Left ventricle myocardium inferior (tissue), 1 donor: ENCODE measurements at places on chromosomes 1 and 21.

DNA sequence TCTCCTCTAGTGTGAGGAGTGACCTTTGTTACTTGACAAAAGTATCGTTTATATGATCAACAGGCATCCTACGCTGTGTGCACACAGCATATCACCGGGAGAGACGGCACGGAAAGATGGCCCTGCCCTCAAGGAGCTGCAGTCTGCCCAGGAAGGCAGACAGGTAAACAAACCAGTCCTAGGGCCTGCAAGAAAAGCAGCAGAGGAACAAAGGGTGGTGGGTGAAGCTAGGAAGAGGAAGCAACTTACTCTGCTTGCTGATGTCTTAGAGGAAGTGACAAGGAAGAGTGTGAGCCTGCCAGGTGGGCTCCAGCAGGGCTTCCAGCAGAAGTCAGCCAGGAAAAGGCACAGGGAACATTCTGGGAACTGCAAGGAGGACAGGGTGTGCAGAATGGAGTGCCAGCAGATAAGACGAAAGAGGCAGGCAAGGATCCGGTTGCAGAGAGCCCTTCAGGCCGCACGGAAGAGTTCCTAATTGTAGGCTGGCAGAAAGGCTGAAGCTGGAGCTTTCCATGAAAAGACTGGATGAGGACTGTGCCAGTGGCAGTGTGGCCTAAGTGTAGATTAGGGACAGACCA lies 106.7 kb downstream of the SLC45A1 start:
- peaks cover 9% of the 10 kb centered on the region for H3K36me3 ChIP-seq
- H3K4me1 ChIP-seq: peaks cover 85% of the 10 kb centered on the region
- H3K4me3 ChIP-seq: peak overlapping the region; percentile 84
- DNase-seq: peak; percentile 43
- no peaks in the 10 kb centered on the region for H3K27me3 ChIP-seq

GRCh38 chr21:42056996-42057689 lies 14.0 kb upstream of the UMODL1 start:
- H3K4me3 ChIP-seq: no peak overlapping the region
- H3K4me1 ChIP-seq: peaks cover 11% of the 10 kb centered on the region

DNA sequence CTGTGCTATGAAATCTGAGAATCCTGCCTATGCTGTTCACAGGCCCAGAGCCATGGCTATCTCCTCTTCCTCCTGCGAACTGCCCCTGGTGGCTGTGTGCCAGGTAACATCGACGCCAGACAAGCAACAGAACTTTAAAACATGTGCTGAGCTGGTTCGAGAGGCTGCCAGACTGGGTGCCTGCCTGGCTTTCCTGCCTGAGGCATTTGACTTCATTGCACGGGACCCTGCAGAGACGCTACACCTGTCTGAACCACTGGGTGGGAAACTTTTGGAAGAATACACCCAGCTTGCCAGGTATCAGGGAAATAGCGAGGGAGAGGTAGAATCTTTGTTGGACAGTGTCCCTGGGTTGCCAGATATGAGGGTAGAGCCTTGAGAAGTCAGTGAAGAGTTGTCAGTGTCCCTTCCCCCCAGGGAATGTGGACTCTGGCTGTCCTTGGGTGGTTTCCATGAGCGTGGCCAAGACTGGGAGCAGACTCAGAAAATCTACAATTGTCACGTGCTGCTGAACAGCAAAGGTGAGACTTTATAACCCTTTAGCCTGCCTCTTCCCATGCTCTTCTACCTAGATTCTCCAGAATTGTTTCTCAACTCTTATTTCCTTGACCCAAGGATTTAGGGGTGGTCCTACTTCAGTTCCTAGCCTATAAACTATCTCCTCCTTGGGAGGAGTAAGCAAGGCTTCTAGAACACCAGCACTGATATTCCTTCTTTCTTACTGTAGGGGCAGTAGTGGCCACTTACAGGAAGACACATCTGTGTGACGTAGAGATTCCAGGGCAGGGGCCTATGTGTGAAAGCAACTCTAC lies 1.4 kb downstream of the NIT1 start:
- peak overlapping the region; percentile 91 for H3K27ac ChIP-seq
- peak; percentile 47 for DNase-seq
- H3K4me1 ChIP-seq: peaks cover 74% of the 10 kb centered on the region
- peak overlapping the region; percentile 87 for H3K4me3 ChIP-seq
- H3K36me3 ChIP-seq: peaks cover 45% of the 10 kb centered on the region

- H3K36me3 ChIP-seq: peaks cover 10% of the 10 kb centered on the region
- H3K27me3 ChIP-seq: no peaks in the 10 kb centered on the region
- no peak for DNase-seq
- no peak overlapping the region for H3K4me3 ChIP-seq
- H3K27ac ChIP-seq: no peak overlapping the region
Observed at GRCh38 chr21:37244501-37245095, 22.5 kb downstream of the VPS26C start.

DNA sequence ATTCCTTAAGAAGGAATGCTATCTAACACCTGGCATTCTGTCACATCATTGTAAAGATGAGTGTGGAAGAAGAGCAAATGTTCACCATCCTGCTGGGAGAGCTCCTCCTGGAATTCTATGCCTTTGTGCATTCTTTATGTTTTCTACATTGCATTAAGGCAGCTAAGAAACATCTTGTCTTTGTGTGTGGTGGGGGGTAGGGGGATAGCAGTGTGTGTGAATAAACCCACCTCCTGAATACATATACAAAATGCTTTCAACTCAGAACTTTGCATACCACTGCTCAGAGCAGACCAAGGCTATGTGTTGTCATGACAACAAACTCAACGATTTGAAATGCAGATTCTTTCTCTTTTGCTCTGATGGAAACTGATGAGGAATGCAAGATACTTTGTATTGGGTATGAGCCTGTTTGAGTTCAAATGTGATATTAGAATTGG lies 193.6 kb upstream of the KAZN start:
- no peak overlapping the region for H3K4me3 ChIP-seq
- no peaks in the 10 kb centered on the region for H3K36me3 ChIP-seq
- peaks cover 27% of the 10 kb centered on the region for H3K27me3 ChIP-seq
- H3K27ac ChIP-seq: no peak overlapping the region

- H3K4me3 ChIP-seq: no peak overlapping the region
- H3K4me1 ChIP-seq: no peaks in the 10 kb centered on the region
- peaks cover 15% of the 10 kb centered on the region for H3K27me3 ChIP-seq
- no peaks in the 10 kb centered on the region for H3K36me3 ChIP-seq
- H3K27ac ChIP-seq: no peak overlapping the region
Observed at GRCh38 chr1:23673086-23673813, 18.4 kb upstream of the RPL11 start.

DNA sequence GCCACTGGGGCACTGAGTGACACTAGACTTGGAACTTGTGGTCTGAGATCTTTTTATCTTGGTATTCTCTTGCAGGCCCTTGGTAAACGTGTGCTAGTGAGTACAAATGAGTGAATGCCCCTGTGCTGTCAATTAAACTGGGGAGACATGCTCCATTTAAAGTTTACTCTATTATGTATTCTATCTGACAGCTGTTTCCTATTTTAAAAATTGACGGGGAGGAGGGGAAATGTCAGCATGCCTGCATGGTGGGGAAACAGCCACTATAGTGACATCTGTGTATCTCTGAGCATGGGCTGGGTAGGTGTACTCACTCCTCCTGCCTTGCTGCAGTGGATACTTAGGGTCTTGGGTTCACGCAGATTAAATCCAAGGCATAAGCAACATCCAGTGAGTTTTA lies 59.0 kb upstream of the IKBKE start:
- no peaks in the 10 kb centered on the region for H3K27me3 ChIP-seq
- peaks cover 5% of the 10 kb centered on the region for H3K36me3 ChIP-seq
- no peak overlapping the region for H3K27ac ChIP-seq
- no peak overlapping the region for H3K4me3 ChIP-seq
- no peak for DNase-seq

DNA sequence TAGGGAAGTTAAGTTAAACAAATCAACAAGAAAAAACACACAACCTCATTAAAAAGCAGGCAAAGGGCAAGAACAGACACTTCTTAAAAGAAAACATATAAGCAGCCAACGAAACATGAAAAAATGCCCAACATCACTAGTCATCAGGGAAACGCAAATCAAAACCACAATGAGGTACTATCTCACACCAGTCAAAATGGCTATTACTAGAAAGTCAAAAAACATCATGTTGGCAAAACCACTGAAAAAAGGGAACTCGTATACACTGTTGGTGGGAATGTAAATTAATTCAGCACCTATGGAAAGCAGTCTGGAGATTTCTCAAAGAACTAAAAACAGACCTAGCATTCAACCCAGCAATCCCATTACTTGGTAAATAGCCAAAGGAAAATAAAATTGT lies 51.1 kb downstream of the HSF2BP start:
- no peak overlapping the region for H3K4me3 ChIP-seq
- no peaks in the 10 kb centered on the region for H3K27me3 ChIP-seq
- peaks cover 28% of the 10 kb centered on the region for H3K4me1 ChIP-seq
- no peak overlapping the region for H3K27ac ChIP-seq

DNA sequence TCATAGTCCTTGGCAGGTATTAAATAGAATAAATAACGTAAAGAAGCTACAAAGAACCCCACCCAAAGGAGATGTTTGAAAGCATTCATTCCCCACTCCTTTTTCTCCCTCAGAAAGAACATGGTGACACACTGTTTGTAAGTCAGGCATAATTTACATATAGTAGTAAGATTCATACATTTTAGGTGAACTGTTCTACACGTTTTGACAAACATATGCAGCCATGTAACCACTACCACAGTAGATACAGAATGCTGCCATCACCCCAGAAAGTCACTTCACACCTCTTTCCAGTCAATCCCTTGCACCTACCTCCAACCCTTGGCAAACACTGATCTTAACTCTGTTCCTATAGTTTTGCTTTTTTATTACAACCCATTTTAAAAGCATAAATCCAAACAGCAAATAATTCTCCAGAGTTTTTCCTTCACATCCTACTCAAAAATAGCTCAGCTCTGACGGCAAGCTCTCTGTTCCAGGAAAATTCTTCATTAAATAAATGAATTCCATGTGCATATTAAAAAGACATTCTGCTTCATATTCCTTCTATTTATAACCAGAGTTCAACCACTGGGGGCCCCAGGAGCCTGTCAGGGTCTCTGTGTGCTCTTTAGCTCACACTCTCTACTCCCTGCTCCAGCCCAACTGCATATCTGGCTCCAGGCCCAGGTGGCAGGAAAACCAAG lies 258.8 kb downstream of the PLPP3 start:
- no peaks in the 10 kb centered on the region for H3K27me3 ChIP-seq
- H3K4me3 ChIP-seq: peak overlapping the region; percentile 25
- peak overlapping the region; percentile 68 for H3K27ac ChIP-seq
- peak; percentile 58 for DNase-seq

DNA sequence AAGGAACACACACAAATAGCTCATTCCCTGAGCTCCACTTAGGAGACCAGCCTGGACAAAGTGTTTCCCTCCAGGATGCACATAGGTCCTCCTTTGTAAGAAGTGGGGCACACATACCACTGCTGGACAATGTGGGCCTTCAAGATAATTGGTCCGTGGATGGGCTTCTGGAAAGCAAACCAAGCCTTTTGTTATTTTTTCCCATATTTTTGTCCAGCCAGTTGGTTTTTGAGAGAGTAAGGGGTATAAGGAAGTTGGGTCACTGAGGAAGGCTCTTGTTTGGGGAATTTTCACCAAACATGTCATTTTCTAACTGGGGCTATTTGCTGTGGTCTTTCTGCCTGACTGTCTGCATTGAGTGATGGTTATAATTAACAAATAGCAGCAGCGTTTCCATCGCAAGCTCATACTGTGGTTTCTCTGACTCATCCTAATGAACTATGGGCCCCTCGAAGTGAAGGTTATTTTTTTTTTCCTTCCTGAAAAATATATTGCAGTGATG lies 306.3 kb upstream of the DUSP10 start:
- no peak for DNase-seq
- no peaks in the 10 kb centered on the region for H3K36me3 ChIP-seq
- H3K27me3 ChIP-seq: no peaks in the 10 kb centered on the region

DNA sequence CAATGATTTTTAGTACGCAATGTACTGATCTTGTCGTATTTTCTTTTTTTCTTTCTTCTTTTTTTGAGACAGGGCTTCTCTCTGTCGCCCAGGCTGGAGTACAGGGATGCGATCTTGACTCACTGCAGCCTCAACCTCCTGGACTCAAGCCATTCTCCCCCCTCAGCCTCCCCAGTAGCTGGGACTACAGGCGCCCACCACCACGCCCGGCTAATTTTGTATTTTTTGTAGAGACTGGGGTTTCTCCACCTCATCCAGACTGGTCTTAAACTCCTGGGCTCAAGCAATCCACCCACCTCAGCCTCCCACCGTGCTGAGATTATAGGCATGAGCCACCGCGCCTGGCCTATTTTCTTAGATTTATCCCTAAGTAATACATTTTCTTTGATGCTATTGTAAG lies 43.9 kb upstream of the COL6A2 start:
- H3K27me3 ChIP-seq: no peaks in the 10 kb centered on the region
- no peak overlapping the region for H3K4me3 ChIP-seq
- H3K4me1 ChIP-seq: peaks cover 50% of the 10 kb centered on the region

GRCh38 chr21:41170442-41170841 lies 2.5 kb downstream of the BACE2 start:
- no peaks in the 10 kb centered on the region for H3K27me3 ChIP-seq
- peak; percentile 29 for DNase-seq
- H3K4me1 ChIP-seq: peaks cover 57% of the 10 kb centered on the region
- no peak overlapping the region for H3K27ac ChIP-seq
- no peaks in the 10 kb centered on the region for H3K36me3 ChIP-seq

DNA sequence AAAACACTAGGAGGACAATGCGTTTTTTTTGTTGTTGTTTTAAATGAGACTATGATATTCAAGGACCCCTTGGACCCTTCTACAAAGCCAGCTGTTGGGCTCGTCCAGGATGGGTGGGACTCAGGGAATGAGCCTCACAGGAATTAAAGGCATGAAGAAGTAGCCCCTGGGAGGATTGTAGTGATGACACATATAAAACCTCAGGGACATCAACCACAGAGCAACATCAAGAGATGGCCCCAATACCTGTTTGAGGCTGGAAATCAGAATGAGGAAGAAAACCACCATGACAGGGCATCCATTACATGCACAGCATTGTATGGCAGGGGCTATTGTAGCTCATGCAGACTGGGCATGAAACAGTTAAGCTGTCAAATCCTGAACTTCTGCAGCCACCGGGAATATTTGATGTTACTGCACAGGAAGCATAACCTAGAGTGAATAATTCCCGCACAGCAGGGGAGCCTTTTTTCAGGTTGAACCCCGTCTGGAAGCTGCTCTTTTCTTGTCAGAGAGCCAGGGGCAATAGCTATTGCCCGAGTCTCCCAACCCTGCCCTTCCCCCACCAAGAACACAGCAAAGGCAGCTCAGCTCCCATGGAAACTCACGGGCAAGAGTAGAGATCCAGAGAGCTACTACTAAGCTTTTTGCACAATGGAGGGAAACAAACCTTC lies 140.2 kb upstream of the FGGY start:
- DNase-seq: no peak
- H3K4me1 ChIP-seq: peaks cover 28% of the 10 kb centered on the region
- H3K36me3 ChIP-seq: no peaks in the 10 kb centered on the region

GRCh38 chr1:7378346-7379130 lies 392.6 kb upstream of the VAMP3 start:
- no peaks in the 10 kb centered on the region for H3K27me3 ChIP-seq
- no peak for DNase-seq
- no peaks in the 10 kb centered on the region for H3K36me3 ChIP-seq
